ENCODE measurements at places on chromosomes 6 and 20. TPM values are rescaled to one million over a fixed set of nuclear protein-coding genes. Genes with fewer than 3 reads are reported as not detected.

TFAP2D gene
- total RNA-seq = not detected

PROCR gene
- total RNA-seq = 24.0 TPM

GRCh38 chr6:5116243-5116991 lies 31.3 kb downstream of the PPP1R3G start:
- DNase-seq = no peak

- DNase-seq = no peak
These were observed 36.8 kb downstream of the NTSR1 start for GRCh38 chr20:62745279-62745951.

DNA sequence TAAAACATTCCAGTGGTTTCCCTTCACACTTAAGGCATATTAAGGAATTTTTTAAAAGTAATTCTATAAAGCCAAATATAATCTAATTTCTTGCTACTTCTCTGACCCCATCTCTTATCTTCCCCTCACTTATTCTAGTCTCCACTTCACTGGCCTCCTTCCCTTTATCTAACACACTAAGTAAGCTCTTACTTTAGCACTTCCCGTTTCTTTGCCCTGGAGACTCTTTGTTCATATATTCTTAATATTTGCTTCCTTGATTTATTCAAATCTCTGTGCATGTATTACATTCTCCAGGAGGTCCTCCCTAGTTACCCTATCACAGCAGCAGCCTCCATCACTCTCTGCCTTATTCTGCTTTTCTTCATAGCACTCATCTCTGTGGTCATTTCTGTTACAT lies 20.3 kb downstream of the GTPBP2 start:
- DNase-seq = no peak

DNA sequence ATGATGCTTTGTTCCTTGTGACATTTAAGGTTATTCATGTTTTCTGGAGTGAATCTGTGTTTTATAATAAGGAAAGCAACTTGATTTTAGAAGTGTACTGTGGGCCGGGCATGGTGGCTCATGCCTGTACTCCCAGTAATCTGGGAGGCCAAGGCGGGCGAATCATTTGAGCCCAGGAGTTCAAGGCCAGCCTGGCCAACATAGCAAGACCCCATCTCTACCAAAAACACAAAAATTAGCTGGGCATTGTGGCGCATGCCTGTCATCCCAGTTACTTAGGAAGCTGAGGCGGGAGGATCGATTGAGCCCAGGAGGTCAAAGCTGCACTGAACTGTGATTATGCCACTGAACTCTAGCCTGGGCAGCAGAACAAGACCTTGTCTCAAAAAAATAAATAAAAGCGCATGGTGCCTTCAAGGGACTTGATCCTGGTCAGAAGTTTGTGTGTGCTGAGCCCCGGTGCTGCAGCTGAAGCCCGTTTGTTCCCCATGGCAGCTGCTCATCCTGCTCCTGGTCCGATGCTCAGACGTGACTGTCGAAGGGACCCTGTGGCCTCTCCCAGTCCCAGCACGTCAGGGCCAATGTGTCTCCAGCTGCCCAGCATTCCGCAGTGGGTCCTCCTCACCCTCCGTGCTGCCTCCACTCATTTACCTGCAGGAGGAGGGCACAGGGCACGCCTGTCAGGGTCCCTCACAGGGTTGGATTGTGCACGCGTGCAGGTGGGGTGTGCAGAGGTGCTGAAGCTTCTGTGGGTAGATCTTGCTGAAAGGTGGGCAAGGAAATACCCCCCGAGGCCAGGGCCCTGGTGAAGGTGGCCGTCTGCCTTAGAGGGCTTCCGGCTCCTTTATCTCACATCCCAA lies 18.3 kb downstream of the ENTPD6 start:
- no peak for DNase-seq

- DNase-seq = no peak
These were observed 136.9 kb downstream of the NKAIN2 start for GRCh38 chr6:123940551-123940950.
